ENCODE measurements at places on chromosomes 6 and 20. TPM values are rescaled to one million over a fixed set of nuclear protein-coding genes. Genes with fewer than 3 reads are reported as not detected.

The MBOAT1 gene
- total RNA-seq, result 5.6 TPM

The CFAP206 gene
- total RNA-seq, result 0.11 TPM

The EBF4 gene
- total RNA-seq, result 4.9 TPM

The PACSIN1 gene
- 15.2 TPM for total RNA-seq

The HFE gene
- 3.4 TPM for total RNA-seq
